ENCODE measurements at places on chromosomes 2 and 18.

GRCh38 chr2:239882331-239882732 is 142.8 kb downstream of the NDUFA10 start:
- DNase-seq = no peak

DNA sequence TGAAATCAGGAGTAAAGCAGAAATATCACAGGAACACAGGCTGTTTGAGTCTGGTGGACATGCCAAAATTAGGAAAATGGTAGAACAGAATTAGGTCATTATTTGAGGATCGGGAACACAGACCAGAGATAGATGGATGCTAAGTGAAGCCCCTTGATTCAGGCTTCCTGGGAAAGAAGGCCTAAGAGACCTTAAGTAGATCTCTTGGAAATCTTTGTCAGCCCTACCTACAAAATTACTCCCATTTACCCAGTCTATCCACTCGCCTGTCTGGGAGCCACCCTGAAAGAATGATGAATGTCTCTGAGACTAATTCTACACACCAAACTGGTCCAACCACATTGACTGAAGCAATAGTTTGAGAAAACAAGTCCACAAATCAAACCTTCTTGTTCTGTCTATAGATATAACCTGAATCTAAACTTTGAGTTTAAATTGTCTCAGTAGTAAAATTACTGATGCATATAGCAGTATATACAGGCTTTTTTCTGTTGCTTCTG is 36.6 kb upstream of the TANK start:
- DNase-seq = no peak

DNA sequence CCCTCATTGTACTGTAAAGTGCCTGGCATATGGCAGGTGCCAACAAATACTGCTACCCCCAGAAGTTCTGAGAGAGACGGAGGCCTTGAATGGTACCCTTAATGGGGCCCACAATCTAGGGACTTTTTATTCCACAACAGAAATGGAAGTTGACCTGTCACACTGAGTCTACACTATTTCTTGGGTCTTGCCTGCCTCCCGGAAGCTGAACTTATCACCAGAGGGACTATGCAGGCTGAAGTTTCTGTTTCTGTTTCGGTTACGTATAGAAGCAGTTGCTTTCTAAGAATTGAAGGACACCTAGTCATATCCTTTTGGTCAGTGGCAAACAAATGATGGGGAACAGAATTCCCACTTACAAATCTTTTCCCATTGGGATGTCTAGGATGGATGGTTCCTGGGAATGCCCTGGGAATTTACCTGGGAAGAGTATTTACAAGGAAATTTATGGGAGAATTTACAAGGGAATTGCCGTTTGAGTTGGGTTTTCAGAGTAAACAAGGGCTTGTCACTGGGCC is 74.2 kb downstream of the HS1BP3 start:
- DNase-seq = peak; percentile 47

DNA sequence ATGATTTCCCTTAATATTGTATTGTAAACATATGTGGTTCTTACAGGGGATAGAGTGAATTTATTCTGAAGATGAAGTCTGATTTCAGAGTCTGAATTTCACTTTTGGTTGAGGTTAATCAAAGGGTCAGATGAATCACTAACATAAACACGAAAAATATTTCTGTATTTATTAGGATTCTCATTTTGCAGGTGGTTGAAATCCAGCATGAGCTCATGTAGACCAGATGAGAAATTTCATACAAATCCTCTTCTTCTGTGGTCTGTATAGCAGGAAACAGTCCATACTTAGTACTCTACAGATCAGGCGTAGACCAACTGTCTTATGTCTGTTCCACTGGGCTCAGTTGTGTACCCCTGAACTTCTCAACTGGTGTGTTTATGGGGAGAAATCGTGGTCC is 157.8 kb downstream of the BABAM2 start:
- no peak for DNase-seq

GRCh38 chr2:181787310-181788048 is 104.1 kb upstream of the ITPRID2 start:
- no peak for DNase-seq

GRCh38 chr18:49813069-49813318 is 339 bp downstream of the ACAA2 start:
- no peak for DNase-seq

All from GM12891 (cell line).